Anterior cingulate cortex (tissue), 58 donors: ENCODE measurements at places on chromosomes 4 and X.

GRCh38 chr4:139493176-139493575 lies 39.3 kb downstream of the RAB33B start:
- DNase-seq: no peak

DNA sequence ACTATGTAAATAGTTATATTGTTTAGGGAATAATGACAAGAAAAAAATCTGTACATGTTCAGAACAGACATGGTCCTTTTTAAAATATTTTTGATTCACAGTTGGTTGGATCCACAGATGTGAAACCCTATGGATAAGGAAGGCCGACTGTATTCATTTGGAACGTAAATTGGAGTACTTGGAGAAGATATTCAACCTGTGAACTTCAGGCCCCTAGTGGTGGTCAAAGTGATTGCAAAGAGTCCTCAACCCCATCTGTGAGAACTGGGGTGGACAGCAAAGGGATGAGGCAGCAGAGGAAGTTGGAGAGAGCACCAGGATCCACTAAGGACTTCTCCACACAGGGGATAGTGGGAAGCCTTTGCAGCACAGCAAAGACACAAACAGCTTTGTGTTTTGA lies 6.2 kb upstream of the CXCL13 start:
- DNase-seq: no peak

DNA sequence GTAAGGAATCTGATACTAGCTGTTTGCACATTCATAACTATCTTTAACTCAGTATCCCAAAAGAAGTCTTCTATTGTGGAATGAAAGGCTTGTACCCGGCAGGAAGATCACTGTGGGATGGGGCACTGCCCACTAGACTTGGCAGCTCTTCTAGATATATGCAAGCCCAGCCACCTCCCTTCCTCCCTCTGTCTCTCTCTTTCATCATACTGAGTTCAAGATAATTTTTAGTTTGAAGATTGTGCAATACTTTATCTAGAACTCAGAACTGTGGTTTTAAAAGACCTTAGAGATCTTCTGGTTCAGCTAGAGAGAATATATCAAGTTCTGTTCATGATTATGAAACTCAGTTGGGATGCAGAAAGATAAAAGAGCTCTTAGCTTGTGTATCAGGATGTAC lies 22.5 kb upstream of the GPR34 start:
- no peak for DNase-seq

DNA sequence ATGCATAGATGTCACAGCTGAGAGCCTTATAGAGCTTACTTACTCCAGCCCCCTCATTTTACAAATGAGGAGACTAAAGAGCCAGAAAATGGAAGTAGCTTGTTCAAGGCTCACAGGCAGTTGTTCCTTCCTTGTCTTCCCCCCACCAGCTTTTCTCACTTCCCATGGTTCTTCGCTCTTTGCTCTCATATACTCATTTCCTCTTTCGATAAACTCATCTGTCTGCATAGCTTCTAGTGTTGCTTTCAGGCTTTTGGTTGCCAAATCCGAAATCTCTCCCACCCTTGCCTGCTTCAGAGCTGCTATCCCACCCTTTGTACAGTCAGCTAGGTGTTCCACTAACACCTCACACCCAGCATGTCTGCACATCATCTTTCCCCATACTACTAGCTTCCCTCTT lies 25.0 kb upstream of the GJB1 start:
- DNase-seq: no peak

- DNase-seq: no peak
Observed at GRCh38 chrX:1661048-1661921, 46.4 kb downstream of the ASMT start.

DNA sequence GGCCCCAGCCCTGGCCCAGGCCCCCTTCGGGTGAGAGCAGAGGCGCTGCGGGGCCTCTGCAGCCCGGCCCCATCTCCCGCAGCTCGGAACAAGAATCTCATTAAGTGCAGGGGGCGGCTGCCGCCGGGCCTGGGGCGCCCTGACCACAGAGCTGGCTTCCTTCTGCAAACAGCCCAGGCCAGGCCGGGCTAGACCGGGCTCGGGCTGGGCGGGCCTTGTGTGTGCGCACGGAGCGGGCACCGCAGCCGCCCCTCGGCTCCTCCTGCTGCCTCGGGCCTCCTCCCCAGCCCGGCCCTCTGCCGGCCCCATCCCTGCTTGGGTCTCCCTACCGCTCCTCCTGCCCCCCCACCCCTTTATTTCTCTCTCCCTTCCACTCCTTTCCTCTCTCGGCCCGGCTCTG lies 83.3 kb downstream of the EFNB1 start:
- DNase-seq: no peak

- DNase-seq: no peak
Observed at GRCh38 chr4:176309046-176309445, 10.7 kb upstream of the SPCS3 start.

DNA sequence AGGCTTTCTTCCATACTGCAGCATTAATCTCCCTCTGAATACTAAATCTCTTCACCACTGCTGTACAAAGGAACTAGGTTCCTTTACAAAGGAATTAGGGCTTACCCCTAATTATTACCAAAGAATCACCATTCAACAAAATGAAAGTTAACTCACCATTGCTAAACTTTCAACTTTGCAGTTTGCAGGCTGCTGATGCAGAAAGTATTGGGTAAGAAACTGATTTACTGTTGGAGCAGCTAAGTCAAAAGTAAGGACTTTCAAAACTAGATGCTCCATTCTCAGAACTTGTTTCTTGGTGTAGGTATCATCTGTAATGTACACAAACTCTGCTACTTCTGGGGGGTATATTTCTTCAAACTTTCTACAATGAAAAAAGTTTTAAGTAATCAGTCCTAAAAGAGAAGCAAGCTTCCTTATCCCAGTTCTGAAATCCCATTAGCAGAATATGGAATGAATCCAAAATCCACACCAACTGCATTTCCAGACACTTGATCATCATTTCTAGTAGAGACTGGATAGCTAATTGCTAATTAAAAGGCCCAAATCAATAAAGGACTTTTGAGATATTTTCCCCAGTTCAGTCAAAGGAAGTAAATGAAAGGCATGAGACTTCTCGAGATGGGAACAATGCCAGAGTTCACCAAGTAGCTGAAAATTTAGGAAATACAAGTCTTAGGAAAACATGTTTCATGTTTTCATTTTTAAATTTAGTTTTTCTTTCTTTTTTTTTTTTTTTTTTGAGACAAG lies 4.3 kb downstream of the CCNA2 start:
- no peak for DNase-seq
